ENCODE measurements at places on chromosomes 12 and 14.

- DNase-seq = no peak
These were observed 133.5 kb downstream of the BICD1 start for GRCh38 chr12:32240162-32240561.

GRCh38 chr14:36268121-36268520 lies 52.3 kb downstream of the MBIP start:
- no peak for DNase-seq

- DNase-seq = no peak
These were observed 77.3 kb upstream of the SLC38A2 start for GRCh38 chr12:46449856-46450255.

- no peak for DNase-seq
These were observed 75.5 kb upstream of the GTF2A1 start for GRCh38 chr14:81295958-81296923.

GRCh38 chr12:56338308-56339157 lies at the start of gene IL23A:
IL23A (plus strand) TSS chr12:56338884; CDS start chr12:56339045, 161 bp downstream.
- no peak for DNase-seq

GRCh38 chr12:95060951-95061350 lies 12.5 kb downstream of the NR2C1 start:
- DNase-seq = no peak

DNA sequence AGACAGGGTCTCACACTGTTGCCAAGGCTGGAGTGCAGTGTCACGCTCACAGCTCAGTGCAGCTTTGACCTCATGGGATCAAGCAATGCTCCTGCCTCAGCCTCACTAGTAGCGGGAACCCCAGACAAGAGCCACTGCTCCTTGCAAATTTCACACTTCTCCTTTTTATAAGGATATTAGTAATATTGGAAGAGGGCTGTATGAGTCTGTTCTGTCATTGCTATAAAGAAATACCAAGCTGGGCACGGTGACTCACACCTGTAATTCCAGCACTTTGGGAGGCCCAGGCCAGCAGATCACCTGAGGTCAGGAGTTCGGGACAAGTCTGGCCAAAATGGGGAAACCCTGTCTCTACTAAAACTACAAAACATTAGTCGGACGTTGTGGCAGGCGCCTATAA lies 12.9 kb upstream of the ORAI1 start:
- no peak for DNase-seq

- DNase-seq = no peak
These were observed 174.7 kb upstream of the DAAM1 start for GRCh38 chr14:59013672-59014298.

DNA sequence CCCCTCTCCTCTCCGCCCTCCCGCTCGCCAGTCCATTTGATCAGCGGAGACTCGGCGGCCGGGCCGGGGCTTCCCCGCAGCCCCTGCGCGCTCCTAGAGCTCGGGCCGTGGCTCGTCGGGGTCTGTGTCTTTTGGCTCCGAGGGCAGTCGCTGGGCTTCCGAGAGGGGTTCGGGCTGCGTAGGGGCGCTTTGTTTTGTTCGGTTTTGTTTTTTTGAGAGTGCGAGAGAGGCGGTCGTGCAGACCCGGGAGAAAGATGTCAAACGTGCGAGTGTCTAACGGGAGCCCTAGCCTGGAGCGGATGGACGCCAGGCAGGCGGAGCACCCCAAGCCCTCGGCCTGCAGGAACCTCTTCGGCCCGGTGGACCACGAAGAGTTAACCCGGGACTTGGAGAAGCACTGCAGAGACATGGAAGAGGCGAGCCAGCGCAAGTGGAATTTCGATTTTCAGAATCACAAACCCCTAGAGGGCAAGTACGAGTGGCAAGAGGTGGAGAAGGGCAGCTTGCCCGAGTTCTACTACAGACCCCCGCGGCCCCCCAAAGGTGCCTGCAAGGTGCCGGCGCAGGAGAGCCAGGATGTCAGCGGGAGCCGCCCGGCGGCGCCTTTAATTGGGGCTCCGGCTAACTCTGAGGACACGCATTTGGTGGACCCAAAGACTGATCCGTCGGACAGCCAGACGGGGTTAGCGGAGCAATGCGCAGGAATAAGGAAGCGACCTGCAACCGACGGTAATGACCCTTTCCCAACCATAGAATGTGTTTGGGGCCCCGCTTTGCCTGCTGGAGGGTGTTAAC lies 615 bp downstream of the CDKN1B start:
- DNase-seq = no peak

DNA sequence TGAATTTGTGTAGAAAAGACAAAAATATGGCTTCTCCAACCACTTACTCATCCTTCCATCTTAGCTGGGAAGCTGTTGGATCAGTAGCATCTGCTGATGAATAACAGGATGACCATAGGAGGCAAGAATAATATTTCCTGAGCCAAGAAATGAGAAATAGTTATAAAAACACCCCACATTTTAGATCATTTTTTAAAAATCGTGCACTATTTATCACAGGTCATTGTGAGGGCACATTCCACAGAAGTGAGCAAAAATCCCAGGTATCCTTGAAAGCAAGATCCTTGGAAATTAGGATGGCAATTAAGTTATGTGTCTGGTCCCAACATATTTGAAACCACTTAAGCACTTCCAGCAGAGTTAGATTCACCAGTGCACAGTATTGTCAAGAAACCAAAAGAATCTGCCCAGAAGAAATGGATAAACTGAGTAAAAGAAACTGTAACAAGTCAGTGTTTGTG lies 8.4 kb downstream of the FAR2 start:
- no peak for DNase-seq

- no peak for DNase-seq
These were observed 839 bp downstream of the SLC38A1 start for GRCh38 chr12:46267825-46268582.

DNA sequence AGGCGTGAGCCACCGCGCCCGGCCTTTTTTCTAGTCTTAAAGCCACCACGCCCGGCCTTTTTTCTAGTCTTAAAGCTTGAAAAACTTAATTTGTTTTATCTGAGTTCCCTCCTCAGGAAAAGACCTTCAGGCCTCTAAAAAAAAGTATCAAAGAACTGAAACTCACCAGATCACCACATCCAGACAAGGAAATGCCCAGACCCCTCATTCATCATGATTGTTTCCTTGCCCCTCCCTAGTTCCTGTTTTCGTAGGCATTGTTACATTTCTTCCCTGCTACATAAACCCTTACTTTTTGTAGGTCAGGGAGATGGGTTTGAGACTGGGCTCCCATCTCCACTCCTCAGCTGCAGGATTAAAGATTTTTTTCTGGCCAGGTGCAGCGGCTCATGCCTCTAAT lies 21.1 kb upstream of the VWF start:
- no peak for DNase-seq

DNA sequence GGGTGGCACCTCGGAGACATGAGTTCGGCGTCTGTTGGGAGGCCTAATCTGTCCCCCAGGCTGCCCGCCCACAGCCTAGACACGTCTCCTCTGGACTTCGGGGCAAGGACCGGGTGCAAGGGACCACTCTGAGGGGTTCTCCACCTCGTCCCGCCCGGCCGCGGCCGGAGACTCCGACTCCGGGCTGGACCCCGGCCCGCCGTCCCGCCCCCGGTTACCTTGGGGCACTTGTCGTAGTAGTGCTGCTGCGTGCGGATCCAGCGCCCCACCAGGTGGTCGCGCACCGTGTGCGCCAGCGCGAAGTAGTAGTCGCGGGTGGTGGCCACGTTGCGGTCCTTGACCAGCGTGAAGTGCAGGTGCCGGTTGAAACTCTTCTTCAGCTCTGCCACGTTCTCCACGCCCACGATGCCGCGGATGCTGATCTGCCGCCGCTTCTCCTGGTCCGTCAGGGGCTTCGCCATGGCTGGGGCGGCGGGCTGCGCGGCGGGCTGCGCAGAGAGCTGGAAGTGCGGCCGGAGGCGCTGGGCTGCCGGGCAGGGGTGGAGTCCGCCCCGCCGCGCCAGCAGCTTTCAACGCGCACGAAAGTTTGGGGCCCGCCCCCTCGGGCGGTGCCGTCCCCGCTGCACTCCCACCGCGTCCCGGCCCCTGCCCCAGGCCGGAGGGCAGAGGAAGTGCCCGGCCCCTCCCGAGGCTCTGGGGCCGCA lies at the start of gene PYGL:
Gene PYGL, minus strand, starts transcription at position 541 of the 704 bp plus-strand sequence. Its CDS starts 80 bp downstream, at position 461.
- peak; percentile 36 for DNase-seq

DNA sequence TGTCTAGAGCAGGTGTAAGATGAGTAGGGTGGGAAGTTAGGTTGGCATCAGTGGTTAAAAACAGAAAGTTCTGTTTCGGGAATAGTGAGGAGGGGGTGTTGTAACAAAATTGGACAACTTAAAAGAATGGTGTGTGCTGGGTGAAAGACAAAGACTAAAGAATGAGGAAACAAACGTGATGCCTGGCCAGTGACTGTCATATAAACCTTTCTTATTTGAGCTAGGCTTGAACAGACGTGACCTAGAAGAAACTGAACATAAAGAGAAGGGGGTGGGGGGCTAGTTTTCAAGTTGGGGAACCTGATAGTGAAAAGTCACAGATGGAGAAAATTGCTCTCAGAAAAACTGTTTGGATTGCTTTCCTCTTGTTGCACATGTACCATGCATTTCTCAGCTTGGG lies 39.6 kb downstream of the RAD52 start:
- no peak for DNase-seq

DNA sequence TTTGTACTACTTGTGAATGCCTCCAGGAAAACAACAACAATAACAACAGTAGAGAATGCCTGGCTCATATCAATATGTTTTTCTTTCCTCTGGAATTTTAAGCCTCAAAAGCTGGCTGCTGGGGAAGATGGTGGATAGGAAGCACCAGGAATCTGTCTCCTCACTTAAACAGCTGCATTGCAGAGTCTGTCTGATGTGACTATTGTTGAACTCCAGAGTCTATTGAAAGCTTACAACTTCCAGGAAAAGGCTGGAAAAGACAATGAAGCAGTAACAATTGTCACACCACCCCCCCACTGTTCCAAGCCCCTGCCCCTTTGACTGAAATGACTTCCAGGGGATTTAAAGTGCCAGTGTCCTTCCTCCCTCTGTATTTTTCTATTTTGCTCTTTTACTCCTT lies 309.7 kb downstream of the BMP4 start:
- no peak for DNase-seq

DNA sequence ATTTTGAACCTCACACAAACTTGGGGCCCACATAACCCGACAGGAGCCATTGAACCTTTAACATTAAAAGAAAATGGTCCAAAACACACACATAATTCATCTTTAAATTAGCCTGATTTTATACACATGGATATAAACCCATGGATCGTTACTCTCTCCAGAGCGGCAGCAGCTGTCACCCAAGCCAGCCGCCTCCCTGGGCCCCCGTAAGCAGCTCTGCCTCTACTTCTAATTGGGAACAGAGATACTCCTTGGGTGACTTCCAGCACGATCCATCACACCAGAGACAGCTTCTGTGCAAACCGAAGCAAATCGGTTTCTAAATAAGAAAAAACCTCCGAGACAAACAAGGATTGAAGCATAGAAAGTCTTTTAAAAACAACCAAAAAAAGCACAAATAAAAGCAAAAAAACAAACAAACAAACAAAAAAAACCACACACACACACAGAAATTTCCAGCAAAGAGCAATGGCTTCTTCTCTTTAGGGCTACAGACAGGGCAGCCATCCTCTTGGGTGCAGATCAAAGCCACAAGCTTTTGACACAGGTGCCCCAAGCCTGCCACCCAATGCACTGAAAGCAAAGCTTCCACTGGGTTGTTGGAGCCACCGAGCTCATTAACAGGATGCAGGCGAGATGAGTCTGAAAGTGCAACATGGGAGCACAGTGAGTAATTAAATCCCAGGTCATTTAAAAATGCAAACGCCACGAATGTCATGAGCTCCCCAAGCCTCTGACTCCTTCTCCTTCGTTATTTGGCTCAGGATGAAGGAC lies 156.9 kb downstream of the DPF3 start:
- no peak for DNase-seq

DNA sequence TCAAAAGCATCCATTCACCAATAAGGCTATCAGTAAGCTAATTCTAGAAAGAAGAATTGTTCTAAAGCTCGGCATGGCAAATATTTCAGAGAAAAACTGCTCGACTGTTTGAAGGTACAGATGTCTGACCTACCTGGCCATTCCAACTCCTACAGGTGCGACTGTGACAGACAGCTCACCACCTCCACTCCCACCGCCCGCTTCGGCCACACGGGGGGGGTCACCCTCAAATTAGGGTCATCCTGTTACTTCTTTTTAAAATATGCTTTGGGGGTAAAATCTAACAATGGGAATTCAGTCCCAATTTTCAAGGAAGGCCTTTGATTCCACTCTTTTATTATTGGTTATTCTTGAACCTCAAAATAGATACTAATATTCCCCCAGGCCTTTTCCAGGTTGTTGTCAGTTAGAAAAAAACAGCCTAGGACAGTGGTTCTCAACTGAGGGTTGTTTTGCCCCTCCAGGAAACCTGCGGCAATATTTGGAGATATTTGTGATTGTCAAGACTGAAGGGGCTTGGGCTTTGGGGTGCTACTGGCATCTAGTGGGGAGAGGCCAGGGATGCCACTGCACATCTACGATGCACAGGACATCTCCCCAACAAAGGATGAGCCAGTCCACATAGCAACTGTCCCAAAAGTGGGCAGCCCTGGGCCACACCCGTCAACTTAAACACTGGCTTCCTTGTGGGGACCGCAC lies 81.2 kb downstream of the BCL11B start:
- no peak for DNase-seq

- DNase-seq = no peak
These were observed 234.7 kb upstream of the E2F7 start for GRCh38 chr12:77299910-77300669.
